ENCODE measurements at places on chromosomes 7 and 10.

GRCh38 chr10:132192076-132192975, 5.6 kb downstream of the DPYSL4 start:
- no peak for DNase-seq

GRCh38 chr7:22724861-22725260, 2.1 kb upstream of the IL6 start:
- DNase-seq, result no peak

- no peak for DNase-seq
These were observed 1.0 kb upstream of the NKX6-2 start for GRCh38 chr10:132786884-132787494.

DNA sequence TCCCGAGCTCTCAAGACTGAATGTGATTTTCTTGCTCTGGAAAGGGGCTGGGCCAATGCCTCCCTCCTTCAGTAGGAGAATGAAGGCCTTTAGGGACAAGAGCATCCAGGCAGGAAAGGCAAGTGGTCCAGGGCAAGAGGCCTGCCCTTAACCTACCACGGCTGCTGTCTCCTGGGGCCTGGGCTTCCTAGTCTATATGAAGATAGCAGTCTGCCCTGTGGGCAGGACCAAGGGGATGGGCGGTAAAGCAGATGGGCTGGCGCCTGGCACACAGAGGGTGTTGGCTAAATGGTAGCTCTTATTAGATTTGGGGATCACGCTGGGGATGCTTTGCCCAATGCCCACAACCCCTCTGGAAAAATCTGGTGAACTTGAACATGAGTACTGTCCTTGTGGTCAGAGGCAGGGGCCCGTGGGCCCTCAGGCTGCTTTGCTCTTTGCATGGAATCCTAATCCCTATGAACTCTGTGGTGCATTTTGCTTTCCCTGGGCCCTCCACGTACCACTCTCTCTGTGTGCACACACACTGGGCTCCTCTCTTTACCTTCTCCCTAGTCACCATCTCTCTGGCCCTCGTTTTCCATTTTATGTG, 20.3 kb downstream of the CHAT start:
- no peak for DNase-seq

DNA sequence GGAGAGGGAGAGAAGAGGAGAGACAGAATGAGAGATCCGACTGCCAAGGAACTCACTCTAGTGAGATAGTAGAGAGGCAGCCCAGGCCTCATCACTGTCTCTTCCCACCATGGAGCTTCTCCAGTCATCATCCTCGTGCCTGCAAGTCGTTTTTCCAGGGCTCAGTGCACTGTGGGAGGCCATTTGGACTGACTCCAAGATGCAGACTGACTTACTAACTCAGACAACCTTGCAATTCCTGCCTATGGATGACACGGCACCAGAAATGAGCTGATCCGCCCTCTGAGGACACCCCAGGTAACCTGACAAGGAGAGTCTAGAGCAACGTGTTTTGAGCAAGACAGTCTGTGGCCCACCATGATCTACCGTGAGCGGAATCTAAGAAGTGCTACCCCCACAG, 154.9 kb downstream of the GLI3 start:
- DNase-seq, result no peak

- DNase-seq, result no peak
These were observed 27.4 kb downstream of the PILRA start for GRCh38 chr7:100400656-100401055.

DNA sequence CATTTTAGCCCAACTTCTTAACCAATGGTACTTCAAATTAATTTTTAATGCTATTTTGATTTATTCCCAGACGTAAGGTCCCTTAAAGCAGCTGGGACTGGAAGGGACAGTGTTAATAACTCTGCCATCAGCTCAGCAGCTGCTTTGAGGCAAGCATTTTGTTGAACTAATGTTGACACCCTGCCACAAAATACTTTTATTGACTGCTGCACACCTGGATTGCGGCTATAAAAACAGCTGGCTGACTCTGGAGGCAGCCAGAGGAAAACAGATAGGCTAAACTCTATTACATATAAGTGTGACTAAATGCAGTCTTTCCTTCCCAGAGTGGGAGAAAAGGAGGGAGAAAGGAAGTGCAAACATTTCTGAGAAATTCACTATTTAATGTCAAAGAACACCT, 77.6 kb downstream of the ETV1 start:
- no peak for DNase-seq

DNA sequence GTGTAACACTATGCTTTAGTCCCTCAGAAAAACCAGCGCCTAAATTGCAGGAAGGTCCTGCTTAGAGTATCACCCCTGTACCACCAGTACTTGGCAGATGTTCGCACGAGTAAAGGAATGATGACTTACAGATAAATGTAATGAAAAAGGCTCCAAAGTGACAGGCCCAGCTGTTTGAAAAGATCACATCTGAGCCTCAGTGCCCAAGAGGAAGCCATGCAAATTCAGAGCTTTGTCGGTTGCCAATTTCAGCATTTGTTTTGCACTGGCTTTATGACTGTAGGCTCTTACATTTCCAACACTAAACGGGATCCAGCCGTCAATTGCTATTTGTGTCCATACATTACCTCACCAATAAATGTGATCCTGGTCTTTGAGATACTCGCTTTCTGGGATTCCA, 60.6 kb upstream of the GAD2 start:
- DNase-seq, result no peak

DNA sequence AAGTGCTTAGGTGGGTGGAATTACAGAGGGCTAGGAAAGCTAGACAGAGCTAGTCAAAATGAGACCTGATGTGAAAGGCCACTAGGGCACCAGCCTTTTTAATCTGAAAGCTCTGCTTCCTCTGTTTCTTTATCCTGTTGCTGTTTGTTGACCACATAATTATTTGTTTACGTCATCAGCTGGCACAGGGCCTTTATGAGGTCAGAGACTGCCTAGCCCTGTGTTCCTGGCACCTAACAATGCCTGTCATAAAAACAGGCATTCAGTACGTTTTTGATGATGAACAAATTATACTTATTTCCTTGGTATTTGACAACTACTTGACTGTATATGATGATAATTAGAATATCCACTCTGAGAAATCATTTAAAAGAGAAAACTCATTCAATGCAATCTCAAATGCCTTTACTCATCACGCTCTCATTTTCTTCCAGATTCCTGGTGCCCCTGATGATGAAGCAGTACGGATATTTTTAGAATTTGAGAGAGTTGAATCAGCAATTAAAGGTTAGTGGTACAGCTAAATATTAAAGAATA, 26.0 kb downstream of the RBM17 start:
- DNase-seq, result no peak

GRCh38 chr7:37784015-37784414, 64.4 kb upstream of the NME8 start:
- no peak for DNase-seq

- DNase-seq, result no peak
These were observed 572.4 kb downstream of the ATRNL1 start for GRCh38 chr10:115665549-115665948.

DNA sequence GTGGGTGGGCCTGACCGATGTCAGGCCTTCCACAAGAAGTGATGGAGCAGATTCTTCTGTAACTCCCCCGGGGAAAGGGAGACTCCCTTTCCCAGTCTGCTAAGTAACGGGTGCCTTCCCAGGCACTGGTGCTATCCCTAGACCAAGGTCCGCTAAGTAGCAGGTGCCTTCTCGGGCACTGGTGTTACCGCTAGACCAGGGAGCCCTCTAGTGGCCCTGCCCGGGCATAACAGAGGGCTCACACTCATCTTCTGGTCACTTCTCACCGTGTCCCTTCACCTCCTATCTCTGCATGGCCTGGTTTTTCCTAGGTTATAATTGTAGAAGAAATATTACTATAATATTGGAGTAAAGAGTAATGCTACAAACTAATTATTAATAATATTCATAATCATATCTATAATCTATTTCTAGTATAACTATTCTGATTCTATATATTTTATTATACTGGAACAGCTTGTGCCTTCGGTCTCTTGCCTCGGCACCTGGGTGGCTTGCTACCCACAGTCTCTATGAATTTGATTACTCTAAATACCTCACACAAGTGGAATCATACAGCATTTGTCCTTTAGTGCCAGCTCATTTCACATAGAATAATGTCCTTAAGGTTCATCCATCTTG, 1378.7 kb downstream of the XPNPEP1 start:
- no peak for DNase-seq

DNA sequence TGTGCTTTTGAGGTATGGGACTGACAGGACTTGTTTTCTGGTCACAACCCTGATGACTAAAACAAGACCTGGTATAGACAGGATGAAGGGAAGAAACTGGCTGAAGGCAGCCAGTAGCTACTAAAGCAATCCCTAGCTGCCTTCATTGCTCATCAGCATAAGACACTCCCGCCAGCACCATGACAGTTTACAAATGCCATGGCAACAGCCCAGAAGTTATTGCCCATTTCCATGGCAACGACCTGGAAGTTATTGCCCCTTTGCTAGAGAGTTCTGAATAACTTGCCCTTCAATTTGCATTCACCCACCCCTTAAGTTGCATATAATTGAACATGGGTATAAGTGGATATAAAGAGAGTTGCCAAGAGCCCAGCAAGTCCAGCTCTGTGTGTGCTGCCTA, 169.6 kb upstream of the FAM171A1 start:
- DNase-seq, result no peak

DNA sequence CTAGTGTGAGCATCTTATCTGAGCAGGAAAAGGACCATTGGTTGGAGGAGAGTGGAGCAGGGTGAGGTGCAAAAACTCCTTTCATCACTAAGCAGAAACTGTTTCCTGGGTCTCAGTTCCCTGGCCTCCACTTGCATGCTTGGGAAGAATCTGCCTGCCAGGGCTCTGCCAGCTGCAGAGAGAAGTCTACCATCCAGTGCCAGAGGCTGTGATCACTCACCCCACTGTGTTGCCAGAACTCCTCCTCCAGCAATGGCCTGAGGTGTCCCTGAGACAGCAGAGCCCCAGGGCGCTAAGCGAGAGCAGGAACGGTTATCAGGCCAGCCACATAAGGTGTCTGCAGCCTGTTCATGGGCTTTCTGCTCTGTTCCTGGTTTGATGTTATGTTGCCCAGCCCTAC, 991.4 kb downstream of the CCSER2 start:
- DNase-seq, result no peak

DNA sequence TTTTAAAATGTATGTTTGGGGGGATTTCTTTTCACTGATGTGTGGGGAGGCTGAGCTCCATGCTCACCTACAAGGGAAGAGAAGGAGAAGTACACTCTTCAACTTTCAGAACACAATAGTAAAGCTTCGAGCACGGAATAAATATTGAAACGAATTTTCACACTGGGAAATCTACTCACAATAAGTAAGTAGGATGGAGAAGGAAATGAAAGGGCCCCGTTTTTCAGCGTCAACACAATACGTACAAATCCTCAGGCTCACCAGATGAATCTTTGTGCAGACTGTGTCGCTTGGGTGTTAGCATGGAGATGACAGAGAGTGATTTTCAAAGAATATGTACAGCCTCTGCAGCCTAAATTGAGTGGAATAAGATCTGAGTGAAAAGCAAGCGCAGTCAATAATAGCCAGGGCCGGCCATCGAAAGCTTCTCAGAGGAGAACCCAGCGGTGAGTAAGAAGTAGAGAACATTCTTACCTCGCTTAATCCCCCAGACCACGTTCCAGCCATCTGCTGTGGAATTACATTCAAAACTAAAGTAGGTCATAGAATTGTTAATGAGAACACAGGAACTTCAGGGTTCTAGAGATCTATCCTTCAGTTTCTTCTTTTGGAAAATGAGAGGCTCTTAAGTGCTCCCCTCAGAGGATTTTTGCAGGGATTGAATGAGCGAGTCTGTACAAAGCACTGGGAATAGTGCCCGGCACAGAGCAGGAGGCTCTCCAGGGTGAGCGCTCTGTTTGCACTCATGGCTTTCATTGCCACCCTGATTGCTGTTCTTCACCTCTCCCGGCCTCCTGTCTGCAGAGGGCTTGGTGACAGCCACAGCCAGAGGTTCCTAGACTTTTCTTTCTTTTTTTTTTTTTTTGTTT, 292.8 kb downstream of the SFMBT2 start:
- no peak for DNase-seq

DNA sequence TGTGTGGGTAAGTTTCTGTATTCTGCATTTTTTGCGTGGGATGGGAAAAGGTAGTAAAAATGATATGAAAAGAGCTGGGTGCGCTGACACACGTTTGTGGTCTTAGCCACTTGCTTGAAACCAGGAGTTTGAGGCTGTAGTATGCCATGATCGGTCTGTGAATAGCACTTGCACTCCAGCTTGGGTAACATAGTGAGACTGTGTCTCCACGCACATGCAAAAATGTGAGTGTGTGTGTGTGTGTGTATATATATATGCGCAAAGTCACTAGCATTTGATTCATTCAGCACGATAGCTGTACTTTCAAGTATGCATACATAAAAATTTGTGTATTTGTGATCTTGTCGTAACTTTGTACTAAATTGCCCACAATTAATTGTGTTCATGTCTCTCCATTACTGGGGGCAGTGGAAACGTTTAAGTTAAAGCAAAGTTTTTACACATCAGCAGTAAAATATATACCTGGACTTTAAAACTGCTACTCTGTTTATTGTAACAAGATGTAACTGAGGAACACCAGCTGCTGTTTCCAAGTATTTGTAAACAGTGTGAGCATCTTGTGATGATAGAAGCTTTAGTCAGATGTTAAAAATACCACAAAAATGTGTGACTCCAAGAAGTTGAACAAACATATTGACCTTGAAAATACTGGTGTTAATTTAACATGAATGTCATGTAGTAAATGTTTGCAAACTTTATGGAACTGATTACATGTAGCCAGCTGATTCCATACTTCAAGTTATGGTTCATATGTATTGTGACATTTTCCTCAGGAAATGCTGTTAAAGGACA, 1.6 kb downstream of the ZRANB1 start:
- no peak for DNase-seq

DNA sequence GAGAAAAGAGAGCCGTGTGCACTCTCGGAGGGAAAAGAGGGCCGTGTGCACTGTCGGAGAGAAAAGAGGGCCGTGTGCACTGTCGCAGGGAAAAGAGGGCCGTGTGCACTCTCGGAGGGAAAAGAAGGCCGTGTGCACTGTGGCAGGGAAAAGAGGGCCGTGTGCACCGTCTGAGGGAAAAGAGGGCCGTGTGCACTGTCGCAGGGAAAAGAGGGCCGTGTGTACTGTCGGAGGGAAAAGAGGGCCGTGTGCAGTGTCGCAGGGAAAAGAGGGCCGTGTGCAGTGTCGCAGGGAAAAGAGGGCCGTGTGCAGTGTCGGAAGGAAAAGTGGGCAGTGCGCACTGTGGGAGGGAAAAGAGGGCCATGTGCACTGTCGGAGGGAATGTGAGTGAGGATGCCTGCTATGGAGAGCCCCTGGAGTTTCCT, 188.7 kb downstream of the DNAJB6 start:
- no peak for DNase-seq

DNA sequence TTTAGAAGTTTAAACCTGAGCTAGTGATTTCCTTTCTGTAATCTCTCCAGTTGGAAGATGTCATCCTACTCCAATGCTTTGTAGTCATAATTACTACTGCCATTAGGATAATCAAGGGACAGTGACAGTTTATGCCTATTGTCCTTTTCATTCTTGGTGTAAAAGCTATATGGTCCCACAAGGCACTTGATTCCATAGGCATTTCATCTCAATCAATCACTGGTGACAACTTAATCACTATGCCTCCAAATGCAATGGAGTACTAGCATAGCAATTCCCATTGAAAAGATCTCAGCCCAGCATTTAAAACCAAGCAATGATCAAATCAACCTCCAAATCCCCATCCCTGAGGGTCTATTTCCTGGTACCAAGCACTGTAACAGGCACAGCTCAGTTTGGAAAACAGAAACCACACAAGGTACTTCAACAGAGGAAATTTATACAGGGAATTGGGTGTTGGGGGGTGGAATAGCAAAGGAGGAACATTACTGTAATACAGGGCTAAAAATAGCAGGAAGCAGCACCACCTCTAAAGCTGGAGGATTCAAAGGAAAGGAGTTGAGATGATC, 51.0 kb downstream of the FHIP2A start:
- no peak for DNase-seq

GRCh38 chr7:34845666-34846361, 187.8 kb downstream of the NPSR1 start:
- DNase-seq, result no peak

Data from D721Med (cell line).